ENCODE measurements at places on chromosomes 1 and 21.

DNA sequence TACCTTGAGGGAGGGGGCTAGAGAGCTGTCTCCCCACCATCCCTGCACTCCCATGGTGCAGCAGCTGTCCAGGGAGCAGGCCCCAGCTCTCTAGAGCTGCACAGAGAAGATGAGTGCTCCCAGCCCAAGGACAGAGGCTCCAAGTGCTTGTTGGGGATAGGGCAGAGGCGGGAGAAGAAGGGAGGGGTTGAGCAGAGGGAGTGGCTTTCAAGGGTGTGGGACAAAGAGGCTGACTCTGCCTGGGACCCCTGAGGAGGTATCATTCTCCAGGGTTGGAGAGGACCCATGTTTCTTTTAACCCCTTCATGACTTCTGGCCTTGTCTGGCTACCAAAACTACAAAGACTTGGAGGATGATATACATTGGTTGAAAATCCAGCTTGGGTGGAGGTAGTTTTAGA lies 14.6 kb downstream of the FOXD2 start:
- H3K36me3 ChIP-seq = no peaks in the 10 kb centered on the region
- H3K27me3 ChIP-seq = peaks cover 36% of the 10 kb centered on the region
- no peak overlapping the region for H3K4me3 ChIP-seq

DNA sequence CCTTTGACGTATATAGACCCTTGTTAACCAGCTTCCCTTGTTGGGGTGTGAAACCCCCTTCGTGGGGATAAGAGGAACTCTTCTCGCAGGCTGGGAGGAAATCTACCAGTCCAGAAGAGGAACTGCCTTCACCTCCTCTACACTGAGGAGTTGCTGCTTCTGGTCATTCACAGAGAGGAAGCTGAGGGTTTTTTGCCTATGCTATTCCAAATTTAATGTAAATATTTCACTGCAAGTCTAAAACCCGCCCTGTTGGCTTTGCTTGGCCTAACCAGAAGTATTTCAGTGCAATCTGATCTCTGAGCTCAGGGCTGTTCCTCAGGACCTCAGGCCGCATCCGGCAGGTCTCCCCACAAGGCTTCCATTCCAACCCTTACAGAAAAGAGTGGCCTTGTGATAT lies 150.1 kb downstream of the HIVEP3 start:
- H3K4me3 ChIP-seq = no peak overlapping the region
- no peaks in the 10 kb centered on the region for H3K27me3 ChIP-seq
- no peak overlapping the region for H3K27ac ChIP-seq
- DNase-seq = peak; percentile 23

DNA sequence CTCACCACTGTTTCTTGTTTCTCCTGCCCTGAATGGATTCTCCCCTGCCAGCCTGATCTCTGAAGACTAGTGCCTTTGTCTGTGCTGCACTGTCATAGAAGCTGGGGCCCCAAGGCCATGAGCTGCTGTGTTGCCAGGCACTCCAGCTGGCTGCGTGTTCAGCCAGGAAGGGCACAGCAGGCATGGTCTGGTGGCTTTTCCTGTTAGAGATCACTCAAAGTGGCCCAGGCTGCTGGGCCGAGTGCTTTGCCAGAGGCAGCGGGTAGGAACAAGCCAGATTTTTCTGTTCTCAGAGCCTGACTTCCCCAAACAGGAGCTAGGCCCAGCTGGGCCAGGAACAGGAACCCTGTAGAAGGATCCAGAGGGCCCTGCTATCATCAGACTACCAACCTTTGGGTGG lies 5.2 kb downstream of the ADPRS start:
- peaks cover 43% of the 10 kb centered on the region for H3K36me3 ChIP-seq
- H3K27me3 ChIP-seq = no peaks in the 10 kb centered on the region
- no peak for DNase-seq
- H3K4me3 ChIP-seq = no peak overlapping the region
- no peak overlapping the region for H3K27ac ChIP-seq

DNA sequence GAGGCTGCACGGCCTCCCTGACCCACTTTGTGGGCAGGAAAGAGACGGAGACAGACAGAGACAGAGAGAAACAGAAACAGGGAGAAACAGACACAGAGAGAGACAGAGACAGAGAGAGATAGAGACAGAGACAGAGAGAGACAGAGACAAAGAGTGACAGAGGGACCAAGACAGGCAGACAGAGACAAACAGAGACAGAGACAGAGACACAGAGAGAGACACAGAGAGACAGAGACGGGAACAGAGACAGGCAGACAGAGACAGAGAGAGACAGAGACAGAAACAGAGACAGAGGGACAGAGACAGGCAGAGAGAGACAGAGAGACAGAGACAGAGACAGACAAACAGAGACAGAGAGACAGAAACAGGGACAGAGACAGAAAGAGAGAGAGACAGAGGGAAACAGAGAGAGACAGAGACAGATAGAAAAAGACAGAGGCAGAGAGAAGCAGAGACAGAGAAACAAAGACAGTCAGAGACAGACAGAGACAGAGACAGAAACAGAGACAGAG lies 3.1 kb downstream of the COL6A1 start:
- peaks cover 4% of the 10 kb centered on the region for H3K36me3 ChIP-seq
- peaks cover 5% of the 10 kb centered on the region for H3K4me1 ChIP-seq
- DNase-seq = no peak
- H3K27ac ChIP-seq = no peak overlapping the region
- H3K27me3 ChIP-seq = peaks cover 5% of the 10 kb centered on the region
- H3K4me3 ChIP-seq = no peak overlapping the region

DNA sequence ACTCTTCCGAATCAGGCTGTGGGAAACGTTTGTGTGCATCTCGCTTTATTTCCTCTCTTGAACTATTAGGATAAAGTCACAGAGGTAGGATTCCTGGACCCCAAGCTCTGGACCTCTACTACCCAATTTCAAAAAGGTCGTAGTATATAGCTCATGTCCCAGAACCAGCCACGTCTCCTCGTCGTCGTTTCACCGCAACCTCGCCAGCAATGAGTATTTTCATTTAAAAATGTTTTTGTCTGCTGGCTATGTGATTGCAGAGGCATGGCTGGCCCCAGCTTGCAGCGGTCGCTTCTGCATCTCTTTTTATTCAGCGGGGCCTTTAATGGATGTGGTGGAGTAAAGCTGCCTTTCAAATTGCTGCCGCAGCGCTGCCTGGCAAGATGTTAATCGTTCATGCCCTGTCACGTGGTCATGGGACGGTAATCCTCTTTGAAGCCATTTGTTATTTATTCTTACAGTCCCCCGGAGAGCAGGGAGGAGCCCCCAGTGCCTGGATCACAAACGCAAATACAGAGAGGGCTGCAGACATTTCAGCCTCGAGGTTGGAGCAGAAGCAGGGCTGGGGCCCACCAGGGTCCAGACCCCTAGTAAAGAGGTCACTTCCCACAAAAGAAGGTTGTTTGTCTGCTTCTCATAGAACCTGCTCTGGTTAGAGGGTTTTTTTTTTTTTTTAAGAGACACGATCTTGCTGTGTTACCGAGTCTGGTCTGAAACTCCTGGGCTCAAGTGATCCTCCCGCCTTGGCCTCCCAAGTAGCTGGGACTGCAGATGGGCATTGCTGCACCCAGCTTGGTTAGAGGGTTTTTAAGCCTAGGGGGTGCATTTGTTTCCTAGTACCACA lies 11.6 kb upstream of the NPHP4 start:
- H3K4me3 ChIP-seq = no peak overlapping the region
- H3K27me3 ChIP-seq = no peaks in the 10 kb centered on the region
- H3K4me1 ChIP-seq = no peaks in the 10 kb centered on the region

DNA sequence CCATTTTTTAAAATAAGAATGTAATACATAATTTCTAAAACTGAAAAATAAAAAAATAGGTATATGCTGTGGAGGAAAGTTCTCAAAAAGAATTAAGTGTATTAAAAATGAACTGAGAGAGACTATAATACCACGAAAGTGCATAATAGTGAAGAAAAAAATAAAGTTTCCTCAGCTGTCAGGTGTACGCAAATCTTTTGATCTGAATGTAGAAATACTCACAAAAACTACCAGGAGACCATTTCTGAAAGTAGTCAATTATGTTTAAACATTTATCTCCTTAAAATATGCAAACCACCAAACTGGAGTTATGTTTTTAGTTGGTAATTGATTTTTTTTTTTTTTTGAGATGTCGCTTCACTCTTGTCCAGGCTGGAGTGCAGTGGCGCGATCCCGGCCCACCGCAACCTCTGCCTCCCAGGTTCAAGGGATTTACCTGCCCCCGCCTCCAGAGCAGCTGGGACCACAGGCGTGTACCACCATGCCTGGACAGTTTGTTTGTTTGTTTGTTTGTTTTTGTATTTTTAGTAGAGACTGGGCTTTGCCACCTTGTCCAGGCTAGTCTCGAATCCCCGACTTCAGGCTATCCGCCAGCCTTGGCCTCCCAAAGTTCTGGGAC lies 1169.2 kb upstream of the B3GALT2 start:
- H3K4me3 ChIP-seq = no peak overlapping the region
- peaks cover 2% of the 10 kb centered on the region for H3K36me3 ChIP-seq
- H3K4me1 ChIP-seq = no peaks in the 10 kb centered on the region
- DNase-seq = no peak
- H3K27ac ChIP-seq = no peak overlapping the region

GRCh38 chr1:243793298-243793697 lies 56.7 kb downstream of the AKT3 start:
- H3K4me3 ChIP-seq = no peak overlapping the region
- no peak overlapping the region for H3K27ac ChIP-seq
- peaks cover 2% of the 10 kb centered on the region for H3K4me1 ChIP-seq

- H3K36me3 ChIP-seq = no peaks in the 10 kb centered on the region
- DNase-seq = peak; percentile 99
- H3K4me1 ChIP-seq = no peaks in the 10 kb centered on the region
- H3K27me3 ChIP-seq = no peaks in the 10 kb centered on the region
Observed at GRCh38 chr1:102897557-102897956, 210.8 kb downstream of the COL11A1 start.

DNA sequence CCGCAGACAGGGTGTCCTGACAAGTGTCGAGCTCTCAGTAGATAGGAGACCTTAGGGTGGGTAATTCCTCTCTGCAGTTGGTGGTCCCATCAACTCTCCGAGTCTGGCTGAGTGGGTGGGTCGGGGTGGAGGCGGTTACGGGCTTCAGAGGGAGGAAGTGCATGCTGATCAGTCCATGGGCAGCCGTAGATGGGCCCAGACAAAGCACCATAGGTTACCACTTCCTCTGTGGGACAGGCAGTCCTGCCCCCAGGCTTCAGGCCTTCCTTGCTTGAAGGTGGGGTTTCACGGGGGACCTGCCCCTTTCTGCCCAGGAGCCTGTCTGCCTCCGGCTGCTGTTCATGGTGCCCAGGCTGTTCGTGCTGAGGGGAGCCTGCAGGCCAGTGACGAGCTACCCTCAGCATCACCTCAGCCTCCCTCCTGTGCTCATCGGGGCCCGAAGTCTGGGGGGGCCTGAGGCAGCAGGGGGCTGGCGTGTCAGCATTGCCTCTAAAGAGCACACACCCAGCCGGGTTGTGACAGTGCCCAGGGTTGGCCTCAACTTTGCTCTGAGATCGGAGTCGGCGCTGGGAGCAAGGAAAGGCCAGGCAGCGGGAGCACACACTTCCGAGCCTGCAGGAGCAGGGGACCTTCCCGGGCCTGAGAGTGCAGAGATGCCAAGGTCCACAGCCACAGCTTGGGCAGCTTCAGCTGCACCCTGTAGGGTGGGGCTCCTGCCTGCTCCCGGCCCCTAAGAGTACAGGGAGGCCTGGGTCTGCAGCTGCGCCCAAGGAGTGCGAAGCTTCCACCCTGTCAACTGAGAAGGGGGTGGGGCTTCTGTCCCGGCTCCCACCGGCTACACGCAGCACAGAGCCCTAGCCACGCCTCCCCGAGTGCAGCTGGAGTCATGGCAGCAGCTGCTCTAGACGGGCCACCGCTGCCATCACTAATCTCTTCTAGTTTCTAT lies 225.4 kb upstream of the NRIP1 start:
- H3K27ac ChIP-seq = no peak overlapping the region
- H3K27me3 ChIP-seq = no peaks in the 10 kb centered on the region
- DNase-seq = peak; percentile 59
- H3K4me3 ChIP-seq = peak overlapping the region; percentile 18
- no peaks in the 10 kb centered on the region for H3K36me3 ChIP-seq

- peaks cover 36% of the 10 kb centered on the region for H3K36me3 ChIP-seq
- no peak for DNase-seq
- no peak overlapping the region for H3K4me3 ChIP-seq
- H3K4me1 ChIP-seq = no peaks in the 10 kb centered on the region
- H3K27me3 ChIP-seq = no peaks in the 10 kb centered on the region
Observed at GRCh38 chr1:156524481-156524869, 23.9 kb upstream of the MEF2D start.

DNA sequence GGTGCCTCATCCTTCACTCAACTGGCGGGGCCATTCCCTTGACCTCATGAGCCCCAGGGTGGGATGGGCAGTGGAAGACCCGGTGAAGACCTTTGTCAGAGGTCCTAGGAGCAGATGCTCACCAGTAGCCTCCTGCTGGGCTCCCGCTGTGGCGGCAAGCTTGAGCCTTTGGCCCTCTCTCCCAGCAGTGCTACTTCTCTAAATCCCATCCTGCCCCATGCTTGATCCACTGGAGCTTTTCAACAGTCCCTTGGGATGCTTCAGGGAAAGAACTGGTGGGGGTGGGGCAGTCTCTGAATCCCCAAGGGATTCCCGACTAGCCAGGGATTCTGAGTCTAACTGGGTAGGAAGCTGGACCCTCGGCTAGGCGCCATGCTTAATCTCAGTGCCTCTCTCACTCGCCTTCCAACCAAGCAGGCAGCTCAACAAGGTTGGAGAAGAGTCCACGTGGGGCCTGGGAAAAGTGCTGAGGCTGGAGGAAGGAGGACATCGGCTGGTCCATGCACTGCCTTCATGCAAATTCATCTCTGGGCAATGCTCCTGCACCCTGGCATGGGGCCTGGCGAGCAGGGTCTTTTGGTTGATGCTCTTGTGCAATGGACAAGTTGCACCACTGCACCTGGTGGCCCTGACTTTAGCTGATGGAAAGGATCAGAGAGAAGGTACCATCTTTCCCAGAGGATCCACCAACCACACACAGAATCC lies 190.3 kb downstream of the GRIK3 start:
- no peak overlapping the region for H3K4me3 ChIP-seq
- H3K4me1 ChIP-seq = no peaks in the 10 kb centered on the region
- H3K27ac ChIP-seq = no peak overlapping the region
- H3K36me3 ChIP-seq = no peaks in the 10 kb centered on the region
- no peak for DNase-seq

- no peaks in the 10 kb centered on the region for H3K27me3 ChIP-seq
- H3K4me1 ChIP-seq = no peaks in the 10 kb centered on the region
- no peaks in the 10 kb centered on the region for H3K36me3 ChIP-seq
- no peak overlapping the region for H3K27ac ChIP-seq
Observed at GRCh38 chr1:231478019-231478785, 50.3 kb upstream of the TSNAX start.

GRCh38 chr1:94522304-94522703 lies 19.3 kb downstream of the F3 start:
- no peak overlapping the region for H3K4me3 ChIP-seq
- no peaks in the 10 kb centered on the region for H3K27me3 ChIP-seq
- no peak overlapping the region for H3K27ac ChIP-seq
- no peaks in the 10 kb centered on the region for H3K36me3 ChIP-seq
- peaks cover 4% of the 10 kb centered on the region for H3K4me1 ChIP-seq

DNA sequence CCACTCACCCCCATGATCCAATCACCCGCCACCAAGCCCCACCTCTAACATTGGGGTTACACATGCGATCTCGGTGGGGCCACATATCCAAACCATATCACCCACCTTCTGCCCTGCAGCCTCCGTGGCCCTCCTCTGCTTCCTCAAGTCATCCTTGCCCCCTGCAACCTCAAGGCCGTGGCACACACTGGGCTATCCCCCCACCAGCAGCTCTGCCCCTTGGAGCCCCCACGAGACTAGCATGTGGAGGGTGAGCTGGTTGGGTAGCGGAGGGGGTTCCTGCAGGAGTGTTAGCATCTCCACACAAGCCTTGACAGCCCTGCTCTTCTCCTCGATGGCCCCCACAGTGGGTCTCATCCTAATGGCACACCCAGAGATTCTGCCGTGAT lies 100.8 kb downstream of the TOMM20 start:
- H3K4me1 ChIP-seq = peaks cover 4% of the 10 kb centered on the region
- H3K27ac ChIP-seq = no peak overlapping the region
- H3K4me3 ChIP-seq = no peak overlapping the region
- DNase-seq = no peak
- no peaks in the 10 kb centered on the region for H3K27me3 ChIP-seq
